Activated CD8-positive, alpha-beta T cell treated with anti-CD3 and anti-CD28 coated beads for 36 hours (primary cell): ENCODE measurements at places on chromosomes 11 and 22. TPM values are rescaled to one million over a fixed set of nuclear protein-coding genes. Genes with fewer than 3 reads are reported as not detected.

PLEKHB1 gene
- total RNA-seq: 11.8 TPM

MRGPRF gene
- not detected for total RNA-seq

DNA sequence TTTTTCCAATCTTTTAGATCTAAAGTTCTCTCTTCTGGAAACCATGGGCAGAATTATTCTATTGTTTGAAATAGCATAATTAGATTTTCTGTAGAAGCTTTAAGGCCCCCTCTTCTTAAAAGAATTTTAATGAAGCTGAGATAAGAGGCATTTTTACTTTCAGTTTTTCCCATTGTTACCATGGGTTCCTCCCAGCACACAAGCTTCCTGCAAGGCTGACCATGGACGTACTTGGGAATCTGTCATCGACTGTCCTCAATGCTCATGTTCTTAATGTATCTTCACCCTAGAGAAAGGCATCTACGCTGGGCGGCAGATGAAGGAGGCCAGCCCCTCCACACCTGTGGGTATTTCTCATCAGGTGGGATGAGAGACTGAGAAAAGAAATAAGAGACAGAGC, 11.1 kb downstream of the OR52K2 start:
- DNase-seq: no peak

DNA sequence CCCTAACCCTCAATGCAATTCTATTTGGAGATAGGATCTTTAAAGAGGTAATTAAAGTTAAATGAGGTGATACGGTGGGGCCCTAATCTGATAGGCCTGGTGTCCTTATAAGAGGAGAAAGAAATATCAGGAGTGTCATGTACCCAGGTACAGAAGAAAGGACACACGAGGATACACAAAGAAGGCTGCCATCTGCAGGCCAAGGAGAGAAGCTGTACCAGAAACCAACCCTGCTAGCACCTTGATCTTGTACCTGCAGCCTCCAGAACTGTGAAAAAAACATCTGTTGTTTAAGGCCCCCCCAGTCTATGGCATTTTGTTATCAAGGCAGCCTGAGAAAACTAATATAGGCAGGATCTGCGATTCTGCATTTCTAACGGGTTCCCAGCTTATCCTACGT, 44.2 kb downstream of the FBXO7 start:
- DNase-seq: peak; percentile 11

- DNase-seq: no peak
Measured at GRCh38 chr22:18996376-18996900, 60.3 kb upstream of the PRODH start.

DNA sequence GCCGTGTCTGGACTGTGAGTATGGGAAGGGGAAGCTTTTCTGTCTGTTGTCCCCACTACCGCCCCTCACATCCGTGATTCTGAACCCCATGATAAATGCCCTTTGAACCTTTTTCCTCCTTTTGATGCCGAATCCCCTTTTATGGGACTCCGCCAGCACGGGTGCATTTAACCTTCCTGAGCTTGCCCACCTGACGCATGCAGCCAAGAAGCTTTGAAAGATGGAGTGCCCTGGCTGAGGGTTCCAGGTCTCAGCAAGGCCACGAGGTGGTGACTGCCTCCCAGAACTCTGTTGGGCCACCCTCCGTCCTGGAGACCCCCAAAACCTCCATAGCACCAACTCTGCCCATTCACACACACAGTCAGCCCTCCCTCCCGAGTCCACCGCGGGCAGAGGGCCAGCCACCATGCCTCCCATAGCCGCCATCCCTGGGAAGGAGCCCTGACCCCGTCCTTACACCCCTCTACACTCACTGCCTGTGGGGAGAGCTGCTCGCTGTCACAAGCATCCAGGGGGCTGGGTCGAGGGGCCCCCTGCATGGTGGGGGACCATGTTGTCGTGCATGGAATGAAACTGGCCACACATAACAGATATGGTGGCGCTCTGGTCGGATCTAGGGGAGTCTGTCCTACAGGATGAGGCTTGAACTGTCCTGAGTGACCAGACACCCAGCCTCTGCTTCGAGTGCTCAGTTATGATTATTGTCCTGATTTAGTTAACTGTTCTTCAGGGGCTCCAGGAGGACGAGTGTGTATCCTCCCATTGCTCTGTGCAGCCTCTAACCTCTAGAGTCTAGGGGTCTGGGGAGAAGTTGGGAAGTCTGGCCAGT, 822 bp upstream of the COMT start:
- DNase-seq: no peak

- no peak for DNase-seq
Measured at GRCh38 chr11:8689726-8690255, 7.2 kb downstream of the RPL27A start.

DNA sequence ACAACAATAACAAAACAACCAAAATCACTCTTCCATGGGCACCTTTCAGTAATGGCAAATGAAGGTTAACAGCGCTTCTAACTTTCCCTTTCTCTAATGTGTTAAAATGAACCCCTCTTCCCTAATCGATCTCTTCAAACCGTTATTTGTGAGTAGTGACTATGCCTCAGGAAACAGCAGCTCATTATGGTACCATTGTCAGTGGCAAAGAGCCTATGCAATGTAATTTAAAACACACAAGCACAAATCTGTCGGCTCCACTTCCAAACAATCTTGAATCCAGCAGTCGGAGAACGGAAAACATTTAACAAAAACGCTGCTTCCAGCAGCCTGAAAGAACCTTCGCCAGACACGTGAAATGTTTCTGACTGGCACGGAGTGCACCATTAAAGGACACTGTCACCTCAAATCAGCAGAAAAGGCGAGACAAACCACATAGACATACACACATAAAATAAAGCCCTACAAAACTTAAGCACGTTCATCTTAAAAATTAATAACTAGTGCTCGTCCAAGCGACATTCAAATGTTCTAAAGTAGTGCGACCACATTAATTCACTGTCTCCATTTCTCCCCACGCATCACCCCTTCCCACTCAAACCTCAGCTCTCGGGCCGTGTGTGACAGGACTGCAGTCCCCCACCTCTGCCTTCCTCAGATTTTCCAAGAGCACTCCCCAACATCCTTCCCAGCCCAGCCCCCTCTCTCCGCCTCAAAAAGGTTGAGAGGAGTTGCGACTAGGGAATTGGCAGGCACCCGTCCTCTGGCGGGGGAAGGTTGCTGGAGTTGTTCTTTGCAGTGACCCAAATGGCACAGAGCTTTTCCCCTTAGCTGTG, 748 bp downstream of the RAB30 start:
- DNase-seq: peak; percentile 53

GRCh38 chr22:24030186-24030702, 19.1 kb downstream of the CABIN1 start:
- DNase-seq: no peak
